ENCODE measurements at places on chromosomes 6 and 20.

- DNase-seq = no peak
Observed at GRCh38 chr6:44042261-44042988, 84.8 kb downstream of the MRPL14 start.

GRCh38 chr20:24034820-24035219, 46.2 kb upstream of the GGTLC1 start:
- DNase-seq = no peak

DNA sequence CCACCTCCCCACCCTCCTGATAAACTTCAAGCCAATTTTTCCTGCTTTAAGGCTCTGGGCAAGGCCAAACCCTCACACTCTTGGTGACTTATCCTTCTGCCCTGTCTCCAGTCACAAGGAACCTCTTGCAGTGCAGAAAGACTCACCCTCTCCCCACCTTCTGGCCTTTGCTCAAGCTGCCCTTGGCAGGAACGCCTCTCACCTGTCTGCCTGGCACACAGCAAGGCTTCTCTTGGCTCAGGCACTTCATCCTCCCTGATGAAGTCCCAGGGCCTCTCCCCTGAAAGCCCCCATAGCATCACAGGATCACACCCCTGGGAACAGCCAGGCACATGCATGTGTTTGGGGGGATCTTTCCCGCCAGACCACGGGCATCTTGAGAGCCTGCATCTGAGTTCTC, 68.8 kb upstream of the NNAT start:
- no peak for DNase-seq

- DNase-seq = no peak
Observed at GRCh38 chr6:113208726-113209125, 648.4 kb upstream of the MARCKS start.

GRCh38 chr20:4829514-4830215, 108.0 kb downstream of the PRND start:
- no peak for DNase-seq

- DNase-seq = no peak
Observed at GRCh38 chr20:58865843-58866242, 13.3 kb downstream of the GNAS start.

- DNase-seq = no peak
Observed at GRCh38 chr20:63873477-63873971, 8.5 kb downstream of the TPD52L2 start.

- no peak for DNase-seq
Observed at GRCh38 chr6:105179244-105180065, at the start of gene POPDC3. Gene POPDC3, minus strand, starts transcription at chr6:105180014. Its CDS starts 18,105 bp downstream, at chr6:105161909.

Measured in glomerular endothelial cell (primary cell).